ELR (cell line): ENCODE measurements at places on chromosomes 11 and 22.

- no peak for DNase-seq
Measured at GRCh38 chr11:44192017-44192385, 96.5 kb downstream of the EXT2 start.

GRCh38 chr11:17692931-17693330, 26.4 kb upstream of the MYOD1 start:
- no peak for DNase-seq

- DNase-seq: no peak
Measured at GRCh38 chr11:283405-284104, 5.3 kb downstream of the NLRP6 start.

GRCh38 chr22:47335460-47335859, 573.0 kb downstream of the TBC1D22A start:
- no peak for DNase-seq

DNA sequence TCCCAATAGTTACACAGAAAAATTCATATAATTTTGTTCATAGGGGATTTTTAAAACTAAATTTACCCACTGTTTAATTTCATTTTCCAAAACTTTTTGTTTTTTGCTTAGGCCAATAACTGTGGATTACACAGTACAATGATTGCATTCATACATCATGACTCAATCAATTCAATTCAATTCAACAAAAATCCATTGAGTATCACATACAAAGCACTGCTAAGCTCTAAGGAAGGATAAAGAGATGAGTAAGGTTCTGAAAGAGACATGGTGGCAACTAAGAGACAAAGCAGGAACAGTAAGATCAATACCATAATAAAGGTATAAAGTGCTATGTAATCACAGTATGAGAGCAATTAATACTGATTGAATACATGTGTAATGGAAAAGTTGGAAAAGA, 9.4 kb upstream of the LAYN start:
- peak; percentile 81 for DNase-seq
